ENCODE measurements at places on chromosomes 3 and 15.

DNA sequence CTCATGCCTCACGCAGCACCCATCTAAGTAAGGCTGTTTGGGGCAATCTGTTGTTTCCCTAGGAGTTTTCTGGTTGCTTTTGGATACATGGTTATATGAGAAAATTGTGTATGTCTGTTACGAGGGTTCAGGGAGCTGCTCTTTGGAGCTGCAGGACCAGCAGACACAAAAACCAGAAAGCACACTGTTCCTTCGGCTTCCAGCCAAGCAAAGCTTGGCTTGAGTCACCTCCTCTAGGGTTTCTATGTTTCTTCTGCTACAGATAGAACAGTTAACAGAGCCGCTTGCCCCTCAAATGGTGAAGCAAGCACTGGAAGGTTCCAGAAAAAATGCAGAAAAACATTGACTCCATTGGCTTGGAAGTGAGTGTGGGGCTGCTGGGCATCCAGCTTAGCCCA lies 49.2 kb upstream of the CTDSPL start:
- no peak for DNase-seq

DNA sequence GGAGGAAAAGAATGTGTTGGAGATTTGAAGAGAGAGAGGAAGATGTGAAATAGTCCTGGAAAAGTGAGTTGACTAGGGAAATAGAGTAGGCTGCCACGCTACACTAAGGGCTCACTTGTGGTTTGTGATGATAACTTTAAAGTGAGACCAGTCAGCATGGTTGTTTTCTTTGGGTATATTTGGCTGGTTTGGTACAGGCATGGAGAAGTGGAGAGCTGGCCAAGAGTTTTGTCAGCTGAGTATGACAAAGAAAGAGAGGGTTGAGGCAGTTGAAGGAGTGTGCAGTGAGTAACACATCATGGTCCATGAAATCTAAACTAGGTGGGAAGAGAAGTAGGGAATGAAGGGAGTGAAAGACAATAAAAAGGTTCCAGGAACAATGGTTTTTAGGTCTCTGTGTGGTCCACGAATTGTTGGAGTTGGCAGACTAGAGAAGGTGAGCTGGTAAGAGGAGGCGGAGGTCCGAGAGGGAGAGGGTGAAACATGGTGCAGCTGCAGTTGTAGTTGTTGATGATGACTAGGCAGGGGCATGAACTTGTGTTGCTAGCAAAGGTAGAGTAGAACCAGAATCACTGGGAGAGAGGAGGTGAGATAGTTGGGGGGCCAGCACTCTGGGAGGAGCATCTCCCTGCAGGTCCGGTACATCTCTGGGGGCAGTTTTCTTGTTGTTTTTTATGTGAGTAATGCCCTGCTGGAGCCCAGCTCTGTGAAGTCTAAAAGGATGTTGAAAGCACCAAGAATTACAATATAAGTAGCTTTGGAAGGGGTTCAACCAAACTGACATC lies 21.0 kb downstream of the ZNF80 start:
- no peak for DNase-seq

DNA sequence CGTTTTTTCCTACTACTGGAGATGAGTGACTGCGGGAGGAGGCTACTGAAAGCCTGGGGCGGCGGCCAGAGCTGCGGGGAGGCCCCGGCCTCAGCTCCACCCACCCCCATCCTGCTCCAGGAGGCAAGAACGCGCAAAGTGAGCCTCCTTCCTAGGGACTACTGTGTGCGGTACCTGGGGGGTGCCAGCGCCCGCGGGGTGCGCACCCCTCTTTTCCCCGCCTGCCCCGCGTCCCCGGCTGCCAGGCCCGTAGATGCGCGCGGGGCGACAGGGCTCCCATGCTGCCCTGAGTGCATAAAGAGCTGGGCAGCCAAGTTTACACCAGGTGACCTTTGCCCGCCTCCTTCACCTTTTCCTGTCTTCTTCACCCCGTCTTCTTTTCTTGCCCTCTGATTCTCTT lies 2.5 kb upstream of the USF3 start:
- DNase-seq = no peak

- peak; percentile 65 for DNase-seq
Observed at GRCh38 chr15:51736751-51737521, 519 bp downstream of the LYSMD2 start.

- no peak for DNase-seq
Observed at GRCh38 chr15:52427804-52428203, 100.9 kb downstream of the MYO5A start.

Measured in amygdala (tissue), 56 donors.